ENCODE measurements at places on chromosomes 7 and 10.
A peak's percentile ranks its signal among the peaks of the same experiment; 100 is the strongest.

DNA sequence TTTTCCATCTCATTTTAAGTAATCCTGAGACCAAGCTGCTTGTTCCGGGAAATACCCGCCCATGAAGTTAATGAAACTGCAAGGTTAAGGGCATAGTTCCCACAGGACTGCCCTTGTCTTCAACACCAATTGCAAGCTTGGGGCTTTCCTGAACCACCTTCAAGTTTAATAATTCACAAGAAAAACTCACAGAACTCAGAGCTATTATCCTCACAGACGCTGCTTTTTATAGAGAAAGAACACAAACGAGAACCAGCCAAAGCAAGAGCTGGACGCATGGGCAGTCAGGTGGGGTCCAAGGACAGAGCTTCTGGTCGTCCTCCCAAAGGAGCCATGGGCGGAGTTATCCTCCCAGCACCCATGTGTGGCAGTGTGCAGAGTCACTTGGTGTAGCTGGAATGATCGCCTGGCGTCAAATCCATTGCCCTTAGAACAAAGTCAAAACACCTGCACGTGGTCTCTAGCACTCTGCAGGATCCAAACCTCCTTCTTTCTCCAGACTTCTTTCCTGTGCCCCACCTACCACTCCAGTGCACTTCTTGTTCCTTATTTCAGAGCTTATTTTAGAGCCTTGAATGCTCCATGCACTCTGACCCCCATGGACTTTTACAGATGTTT lies 56.7 kb downstream of the SNX10 start:
- no peak for DNase-seq

GRCh38 chr7:8260871-8261694 lies 884 bp downstream of the ICA1 start:
- peak; percentile 35 for DNase-seq

- DNase-seq: no peak
Observed at GRCh38 chr7:3003936-3004335, 39.7 kb downstream of the CARD11 start.

DNA sequence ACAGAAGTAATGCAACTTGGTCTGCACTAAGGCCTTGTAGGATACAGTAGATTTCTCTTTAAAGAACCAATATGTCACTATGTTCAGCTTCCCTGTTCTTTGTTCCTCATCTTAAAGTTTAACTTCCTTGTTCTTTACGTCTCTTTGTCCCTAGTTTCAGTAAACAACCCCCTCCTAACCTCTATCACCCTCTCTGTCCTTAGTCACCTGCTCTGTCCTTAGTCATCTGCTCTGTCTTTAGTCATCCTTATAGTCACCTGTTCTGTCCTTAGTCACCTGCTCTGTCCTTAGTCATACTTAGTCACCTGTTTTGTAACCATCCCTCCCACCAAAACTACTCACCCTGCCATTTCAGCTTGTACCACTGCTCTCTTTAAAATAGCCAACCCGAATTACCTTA lies 144.6 kb upstream of the TMEM106B start:
- DNase-seq: no peak

DNA sequence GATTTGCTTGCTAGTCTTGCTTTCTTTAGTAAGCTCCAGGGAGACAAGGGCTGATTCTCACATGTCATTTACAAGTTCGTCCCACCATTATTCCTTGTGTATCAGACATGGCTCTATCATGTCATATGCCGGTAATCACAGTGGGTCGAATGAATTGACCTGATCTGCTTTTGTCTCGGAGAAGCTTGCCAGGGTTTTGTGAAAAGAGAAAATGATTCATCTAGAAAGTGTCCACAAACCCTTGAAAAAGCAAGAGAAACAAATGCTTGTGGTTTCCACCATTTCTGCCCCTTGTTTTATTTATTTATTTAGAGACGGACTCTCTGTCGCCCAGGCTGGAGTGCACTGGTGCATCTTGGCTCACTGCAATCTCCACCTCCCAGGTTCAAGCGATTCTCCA lies 278.5 kb downstream of the TCF7L2 start:
- no peak for DNase-seq

GRCh38 chr7:129986600-129986999 lies 33.8 kb upstream of the UBE2H start:
- DNase-seq: no peak

- no peak for DNase-seq
Observed at GRCh38 chr7:8365499-8366110, 67.8 kb upstream of the NXPH1 start.

DNA sequence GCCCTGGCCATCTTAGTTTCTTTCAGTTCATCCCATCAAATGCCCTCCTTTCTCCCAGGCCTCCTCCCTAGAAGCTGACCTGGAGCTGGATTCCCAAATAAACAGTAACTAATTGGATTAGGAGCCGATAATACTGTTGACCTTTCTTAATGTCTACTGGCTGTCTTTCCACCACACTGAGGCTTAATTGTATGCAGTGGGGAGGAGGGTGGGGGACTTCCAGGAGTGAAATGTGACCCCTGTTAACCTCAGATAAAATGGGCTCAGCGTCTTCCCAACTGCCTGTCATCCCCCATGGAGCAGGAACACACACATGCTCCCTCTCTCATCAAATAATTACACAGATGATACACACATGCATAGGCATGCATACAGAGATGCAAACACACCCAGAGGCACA lies 53.7 kb upstream of the LBX1 start:
- DNase-seq: no peak

DNA sequence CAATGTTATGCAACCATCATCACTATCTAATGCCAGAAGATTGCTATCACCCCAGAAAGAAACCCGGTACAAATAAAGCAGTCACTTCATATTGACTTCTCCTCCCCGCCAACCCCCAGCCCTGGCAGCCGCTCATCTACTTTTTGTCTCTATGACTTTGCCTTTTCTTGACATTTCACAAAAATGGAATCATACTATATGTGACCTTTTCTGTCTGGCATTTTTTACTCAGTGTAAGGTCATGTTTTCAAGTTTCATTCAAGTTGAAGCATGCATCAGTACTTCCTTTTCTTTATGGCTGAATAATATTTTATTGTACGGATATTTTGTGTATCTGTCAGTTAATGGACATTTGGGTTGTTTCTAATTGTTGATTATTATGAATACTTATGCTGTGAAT lies 28.1 kb downstream of the FHIP2A start:
- no peak for DNase-seq

DNA sequence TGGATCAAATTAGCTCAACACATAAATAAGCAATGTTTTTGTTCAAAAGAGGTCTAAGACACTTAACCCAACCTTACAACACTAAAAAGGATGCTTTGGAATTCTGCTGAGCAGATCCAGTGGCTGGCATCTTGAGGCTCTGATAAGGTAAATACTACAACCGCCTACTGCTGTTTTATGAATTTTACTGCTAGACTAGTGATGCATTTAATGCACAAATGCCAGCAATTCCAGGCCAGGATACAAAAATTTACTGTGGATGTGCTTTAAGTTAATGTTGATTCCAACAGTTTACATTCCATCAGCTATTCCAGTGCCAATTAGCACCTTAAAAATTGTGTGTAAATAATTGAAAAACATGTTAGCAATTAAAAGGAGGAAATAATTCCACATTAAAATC lies 261.3 kb downstream of the PARD3 start:
- no peak for DNase-seq

- no peak for DNase-seq
Observed at GRCh38 chr7:91239171-91239604, 25.0 kb upstream of the FZD1 start.

GRCh38 chr10:29210266-29210868 lies 78.5 kb upstream of the LYZL1 start:
- no peak for DNase-seq

DNA sequence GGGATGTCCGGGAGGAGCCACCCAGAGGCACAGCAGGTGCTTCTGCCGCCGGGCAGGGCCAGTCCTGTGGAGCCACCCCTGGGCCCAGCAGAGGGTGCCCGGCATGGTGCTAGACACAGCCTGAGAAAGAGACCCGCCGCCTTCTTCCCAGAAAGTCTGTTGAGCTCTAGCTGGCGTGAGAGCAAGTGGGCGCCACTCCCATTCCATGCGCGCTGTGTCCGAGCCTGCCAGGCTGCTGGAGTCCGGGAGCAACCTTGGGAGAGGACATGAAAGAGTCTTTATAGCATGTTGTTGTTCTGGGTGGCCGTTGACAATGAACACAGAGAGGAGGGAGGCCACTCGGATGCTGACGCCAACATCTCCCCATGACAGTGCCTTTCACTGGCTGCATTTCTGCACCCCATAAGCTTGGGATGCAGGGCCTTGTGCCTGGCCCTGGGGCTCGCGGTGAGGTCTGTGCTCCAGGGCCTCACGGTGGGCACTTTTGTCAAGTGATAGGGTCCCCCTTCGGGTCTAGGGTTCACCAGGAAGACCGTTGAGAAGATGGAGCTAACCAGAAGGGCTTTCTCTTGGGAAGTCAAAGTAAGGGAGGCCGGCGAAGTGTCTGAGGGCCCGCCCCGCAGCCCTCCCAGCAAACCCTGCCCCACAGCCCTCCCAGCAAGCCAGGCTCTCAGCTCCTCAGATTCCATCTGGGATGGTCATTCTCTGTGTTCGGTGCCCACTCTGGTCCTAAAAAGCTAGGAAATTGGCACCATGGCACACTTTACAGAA lies 47.3 kb downstream of the NKX6-2 start:
- no peak for DNase-seq

- no peak for DNase-seq
Observed at GRCh38 chr10:73015779-73016178, 61.2 kb upstream of the PLA2G12B start.

GRCh38 chr7:33040803-33041516 lies 21.6 kb downstream of the NT5C3A start:
- no peak for DNase-seq

DNA sequence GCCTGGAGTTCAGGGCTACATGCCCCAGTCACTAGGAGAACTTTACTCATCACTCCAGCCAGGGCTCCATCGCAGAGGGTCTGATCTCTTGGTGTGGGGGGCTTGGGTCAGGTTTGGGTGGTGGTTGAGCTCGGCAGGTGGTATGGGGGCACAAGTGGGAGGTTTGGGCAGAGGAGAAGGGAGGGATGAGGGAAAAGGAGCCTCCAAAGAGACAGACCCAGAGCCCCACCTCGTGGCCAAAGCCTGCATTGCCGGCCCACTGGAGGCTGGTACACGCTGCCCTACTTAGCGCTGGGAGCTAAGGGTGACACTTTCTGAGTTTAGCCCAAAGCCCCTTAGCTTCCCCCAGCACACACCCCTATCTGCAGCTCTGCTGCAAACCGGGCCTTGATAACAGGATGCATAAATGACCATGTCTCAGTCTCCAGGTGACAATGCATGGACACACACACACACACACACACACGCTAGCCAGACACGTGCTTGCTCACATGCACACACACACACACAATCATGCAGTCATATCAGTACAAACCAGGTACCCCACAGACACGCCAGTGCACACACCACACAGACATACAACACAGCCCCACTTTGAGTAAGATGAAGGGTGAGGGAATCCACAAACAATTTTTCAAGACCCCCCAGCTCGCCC lies 14.7 kb downstream of the LZTS2 start:
- DNase-seq: no peak

- DNase-seq: no peak
Observed at GRCh38 chr7:76246804-76247389, 45.2 kb downstream of the SRRM3 start.

- no peak for DNase-seq
Observed at GRCh38 chr7:134327896-134328295, 11.2 kb upstream of the SLC35B4 start.

GRCh38 chr7:21636694-21637093 lies 93.9 kb downstream of the DNAH11 start:
- DNase-seq: no peak

GRCh38 chr7:116669769-116670168 lies 2.2 kb upstream of the MET start:
- no peak for DNase-seq

GRCh38 chr7:34452363-34452762 lies 205.7 kb upstream of the NPSR1 start:
- no peak for DNase-seq
